Activated CD8-positive, alpha-beta memory T cell treated with anti-CD3 and anti-CD28 coated beads, Interleukin-2, amount 10 ng/mL, durations not matched to agents 7 days and 5 days (primary cell): ENCODE measurements at places on chromosomes 12 and 14. TPM values are rescaled to one million over a fixed set of nuclear protein-coding genes. Genes with fewer than 3 reads are reported as not detected.

The ADAMTS20 gene
- not detected for total RNA-seq

The NAV3 gene
- total RNA-seq = not detected

GRCh38 chr12:89344043-89344861 is 8.0 kb downstream of the DUSP6 start:
- no peaks in the 10 kb centered on the region for H3K27me3 ChIP-seq
- peaks cover 48% of the 10 kb centered on the region for H3K36me3 ChIP-seq
- no peak overlapping the region for H3K4me3 ChIP-seq
- no peak overlapping the region for H3K27ac ChIP-seq
- H3K4me1 ChIP-seq = peaks cover 66% of the 10 kb centered on the region
- no peak for DNase-seq

DNA sequence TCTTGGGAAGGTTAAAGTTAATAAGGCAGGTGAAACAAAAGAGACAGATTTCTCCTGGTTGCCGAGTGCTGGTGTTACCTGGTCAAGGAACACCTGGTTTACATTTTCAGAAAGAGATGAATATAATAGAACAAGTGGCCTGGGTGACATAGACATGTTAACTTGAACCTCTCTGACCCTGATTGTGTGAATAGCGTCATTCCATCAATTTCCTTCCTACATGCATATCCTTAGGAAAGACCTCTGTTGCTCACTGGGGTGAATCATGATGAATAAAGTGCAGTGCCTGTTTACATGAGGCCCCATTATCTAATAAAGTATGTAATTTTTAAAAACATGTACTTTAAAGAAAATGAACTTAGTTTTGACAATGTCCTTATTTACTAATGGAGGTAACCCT is 1822.9 kb upstream of the FLRT2 start:
- DNase-seq = no peak
- H3K36me3 ChIP-seq = no peaks in the 10 kb centered on the region
- H3K27me3 ChIP-seq = no peaks in the 10 kb centered on the region
- no peak overlapping the region for H3K4me3 ChIP-seq

GRCh38 chr12:110537605-110538409 is 35.7 kb downstream of the RAD9B start:
- no peaks in the 10 kb centered on the region for H3K27me3 ChIP-seq
- no peak for DNase-seq
- no peak overlapping the region for H3K27ac ChIP-seq
- peaks cover 43% of the 10 kb centered on the region for H3K36me3 ChIP-seq
- no peak overlapping the region for H3K4me3 ChIP-seq

DNA sequence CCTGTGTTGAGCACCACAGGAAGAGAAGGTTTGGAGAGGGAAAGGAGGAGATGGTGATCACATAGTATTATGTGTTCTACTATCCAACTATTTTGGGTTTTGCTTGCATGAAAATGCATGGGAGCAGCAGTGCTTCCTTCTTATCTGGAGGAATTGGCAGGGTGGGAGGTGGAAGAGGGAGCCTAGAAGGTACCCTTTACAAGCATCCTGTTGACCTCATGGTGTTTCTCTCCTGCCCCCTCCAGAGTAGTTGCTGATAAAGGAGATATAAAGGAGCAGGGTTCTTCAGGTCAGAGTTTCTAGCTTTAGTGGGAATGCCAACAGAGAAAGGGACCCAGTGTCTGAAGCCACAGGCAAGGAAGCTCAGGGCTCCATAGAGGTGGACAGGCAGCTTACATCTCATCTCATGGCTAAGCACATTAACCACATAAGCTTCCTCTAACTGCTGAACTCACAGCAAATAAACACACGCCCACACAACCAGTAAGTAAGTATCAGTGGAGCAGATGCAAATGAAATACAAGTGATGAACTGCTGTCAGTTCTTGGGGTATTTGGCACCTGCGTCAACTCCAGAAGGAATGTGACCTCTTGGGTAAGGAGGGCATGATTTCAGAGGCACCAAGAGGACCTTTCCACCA is 174.2 kb upstream of the SLC38A2 start:
- peak overlapping the region; percentile 87 for H3K27ac ChIP-seq
- peaks cover 56% of the 10 kb centered on the region for H3K4me1 ChIP-seq
- peak overlapping the region; percentile 6 for H3K4me3 ChIP-seq
- H3K36me3 ChIP-seq = peaks cover 42% of the 10 kb centered on the region
- no peaks in the 10 kb centered on the region for H3K27me3 ChIP-seq

DNA sequence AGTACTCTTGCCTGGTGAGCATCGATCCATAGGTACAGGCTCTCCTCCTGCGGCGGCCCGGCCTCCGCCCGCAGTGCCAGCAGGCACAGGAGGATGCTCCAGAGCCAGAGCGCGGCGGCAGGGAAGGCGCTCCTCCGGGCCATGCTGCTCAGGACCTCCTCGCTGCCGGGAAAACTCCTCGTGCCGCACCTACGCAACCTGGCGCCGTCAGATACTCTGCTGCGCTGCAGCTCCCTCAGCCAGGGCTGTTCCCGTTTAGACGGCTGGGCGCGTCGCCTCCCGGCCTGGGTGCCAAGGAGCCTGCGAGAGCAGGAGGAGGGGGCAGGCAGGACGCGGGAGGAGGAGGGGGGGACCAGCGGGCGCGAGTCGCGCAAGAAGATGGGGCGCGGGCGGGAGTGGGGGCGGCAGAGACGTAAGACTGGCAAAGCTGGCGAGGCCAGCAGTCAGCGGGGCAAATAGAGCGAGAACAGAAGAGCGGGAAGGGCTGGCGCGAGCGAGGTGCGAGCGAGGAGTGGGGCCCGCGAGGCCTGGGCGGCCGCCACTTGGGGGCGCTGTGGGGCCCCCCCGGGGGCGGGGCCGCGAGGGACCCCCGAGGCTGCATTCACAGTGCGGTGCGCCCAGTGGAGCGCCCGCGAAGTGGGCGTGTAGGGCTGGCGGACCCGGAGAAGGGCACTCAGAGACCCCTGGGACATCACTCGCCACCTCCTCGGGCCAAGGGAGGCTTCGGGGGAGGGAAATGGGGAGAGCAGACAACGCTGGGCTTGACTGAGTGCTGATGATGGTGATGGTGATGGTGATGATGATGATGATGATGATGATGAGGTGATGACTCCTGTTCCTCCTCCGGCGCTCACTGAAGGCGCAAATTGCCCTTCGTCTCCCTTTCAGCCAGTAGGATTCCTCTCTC is at the start of gene WIF1:
TSS of gene WIF1 (minus strand) at position 257 of the 907 bp plus-strand sequence. CDS start at position 143, 114 bp downstream.
- peak within 1 kb of the TSS; percentile 19 for H3K4me3 ChIP-seq
- H3K27me3 ChIP-seq = peaks cover 42% of the 10 kb centered on the region
- H3K36me3 ChIP-seq = no peaks in the 10 kb centered on the region
- peaks cover 12% of the 10 kb centered on the region for H3K4me1 ChIP-seq

DNA sequence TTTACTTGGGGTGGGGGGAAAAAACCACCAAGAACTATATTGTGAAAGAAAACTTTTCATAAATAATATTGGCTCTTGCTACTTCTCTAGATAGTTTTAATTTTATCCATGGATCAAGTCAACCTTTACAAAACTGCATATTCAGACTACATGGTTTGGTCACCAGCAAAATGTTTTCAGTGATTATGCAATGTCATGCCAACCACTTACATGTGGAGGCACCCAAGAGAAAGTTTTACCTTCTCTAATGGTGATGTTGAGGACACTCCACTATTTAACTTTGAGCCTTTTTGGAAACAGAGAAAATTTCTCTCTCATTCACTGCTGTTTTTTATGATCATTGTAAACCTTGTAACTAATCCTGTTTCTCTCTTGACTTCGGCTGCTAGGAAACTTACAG is 21.6 kb downstream of the PLCZ1 start:
- H3K27me3 ChIP-seq = no peaks in the 10 kb centered on the region
- H3K4me3 ChIP-seq = no peak overlapping the region
- no peaks in the 10 kb centered on the region for H3K4me1 ChIP-seq
- H3K27ac ChIP-seq = no peak overlapping the region

DNA sequence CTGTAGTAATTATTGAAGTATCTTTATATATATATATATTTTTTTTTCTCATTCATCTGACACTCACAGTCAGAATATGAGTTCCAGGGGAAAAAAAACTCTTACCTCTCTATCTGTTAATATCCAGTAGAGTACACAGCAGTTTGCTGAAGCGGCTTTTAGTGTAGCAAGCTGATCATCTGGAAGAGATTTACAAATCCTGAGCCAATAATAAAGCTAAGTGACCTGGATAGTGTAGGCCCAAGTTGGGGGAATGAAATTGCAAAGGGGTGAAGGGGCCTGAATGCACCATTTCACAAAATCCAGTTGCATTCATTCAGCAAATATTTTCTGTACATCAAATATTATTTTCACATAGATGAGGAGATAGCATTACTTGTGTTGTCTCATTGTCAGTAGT is 234.6 kb upstream of the FLRT2 start:
- H3K27me3 ChIP-seq = no peaks in the 10 kb centered on the region
- no peak overlapping the region for H3K4me3 ChIP-seq
- no peaks in the 10 kb centered on the region for H3K4me1 ChIP-seq
- no peaks in the 10 kb centered on the region for H3K36me3 ChIP-seq

DNA sequence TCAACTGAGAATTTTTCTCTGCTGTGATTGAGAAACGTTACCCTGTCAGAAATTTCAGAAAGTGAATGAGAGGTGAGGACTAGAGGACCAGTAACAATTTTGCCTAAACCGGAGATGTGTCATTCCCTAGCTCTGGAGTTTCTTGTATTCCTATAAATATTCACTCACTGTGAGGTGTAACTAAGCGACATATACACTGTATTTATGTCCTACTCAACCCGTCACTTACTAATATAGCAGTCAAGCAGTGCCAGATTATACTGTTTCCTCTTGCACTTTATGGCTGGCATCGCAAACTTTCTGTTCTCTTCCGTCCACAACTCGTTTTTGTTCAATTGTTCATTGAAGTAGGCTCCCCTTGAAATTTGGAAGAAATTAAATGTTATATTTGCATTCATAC is 192.9 kb downstream of the NOVA1 start:
- no peaks in the 10 kb centered on the region for H3K4me1 ChIP-seq
- no peak overlapping the region for H3K4me3 ChIP-seq
- no peaks in the 10 kb centered on the region for H3K27me3 ChIP-seq
- no peaks in the 10 kb centered on the region for H3K36me3 ChIP-seq
- no peak overlapping the region for H3K27ac ChIP-seq
- no peak for DNase-seq

- no peak for DNase-seq
- no peaks in the 10 kb centered on the region for H3K4me1 ChIP-seq
- no peak overlapping the region for H3K27ac ChIP-seq
These were observed 250.5 kb downstream of the DPF3 start for GRCh38 chr14:72643317-72643801.

- H3K4me1 ChIP-seq = no peaks in the 10 kb centered on the region
- no peaks in the 10 kb centered on the region for H3K36me3 ChIP-seq
- DNase-seq = no peak
- H3K27ac ChIP-seq = no peak overlapping the region
These were observed 200.4 kb downstream of the PTPRO start for GRCh38 chr12:15522574-15523187.

GRCh38 chr12:7411343-7411742 is 32.6 kb downstream of the CD163L1 start:
- no peaks in the 10 kb centered on the region for H3K36me3 ChIP-seq
- no peaks in the 10 kb centered on the region for H3K4me1 ChIP-seq
- H3K27ac ChIP-seq = no peak overlapping the region
- H3K27me3 ChIP-seq = peaks cover 28% of the 10 kb centered on the region

DNA sequence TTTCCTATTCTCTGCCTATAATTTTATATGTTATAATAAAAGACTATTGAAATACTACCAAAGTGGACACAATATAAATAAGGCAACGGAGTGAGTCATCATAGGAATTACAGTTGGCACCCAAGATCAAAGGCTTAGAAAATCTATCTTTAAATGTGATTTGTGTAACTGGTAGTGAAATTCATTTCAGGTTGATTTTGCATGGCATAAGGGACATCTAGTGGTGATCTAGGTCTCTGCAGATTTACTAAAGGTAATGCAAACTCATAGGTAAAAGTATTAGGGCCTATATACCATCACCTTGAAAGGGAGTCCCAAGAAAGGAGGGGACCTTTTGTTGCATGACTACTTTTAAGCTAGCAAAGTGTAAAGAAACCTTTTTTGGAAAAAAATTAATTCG is 527.2 kb downstream of the NRXN3 start:
- no peaks in the 10 kb centered on the region for H3K36me3 ChIP-seq
- no peak overlapping the region for H3K27ac ChIP-seq
- no peaks in the 10 kb centered on the region for H3K27me3 ChIP-seq
- H3K4me1 ChIP-seq = no peaks in the 10 kb centered on the region

- no peaks in the 10 kb centered on the region for H3K27me3 ChIP-seq
- H3K4me1 ChIP-seq = no peaks in the 10 kb centered on the region
- no peak overlapping the region for H3K27ac ChIP-seq
- no peak overlapping the region for H3K4me3 ChIP-seq
- no peaks in the 10 kb centered on the region for H3K36me3 ChIP-seq
- DNase-seq = no peak
These were observed 32.9 kb downstream of the RERGL start for GRCh38 chr12:18057051-18057450.

DNA sequence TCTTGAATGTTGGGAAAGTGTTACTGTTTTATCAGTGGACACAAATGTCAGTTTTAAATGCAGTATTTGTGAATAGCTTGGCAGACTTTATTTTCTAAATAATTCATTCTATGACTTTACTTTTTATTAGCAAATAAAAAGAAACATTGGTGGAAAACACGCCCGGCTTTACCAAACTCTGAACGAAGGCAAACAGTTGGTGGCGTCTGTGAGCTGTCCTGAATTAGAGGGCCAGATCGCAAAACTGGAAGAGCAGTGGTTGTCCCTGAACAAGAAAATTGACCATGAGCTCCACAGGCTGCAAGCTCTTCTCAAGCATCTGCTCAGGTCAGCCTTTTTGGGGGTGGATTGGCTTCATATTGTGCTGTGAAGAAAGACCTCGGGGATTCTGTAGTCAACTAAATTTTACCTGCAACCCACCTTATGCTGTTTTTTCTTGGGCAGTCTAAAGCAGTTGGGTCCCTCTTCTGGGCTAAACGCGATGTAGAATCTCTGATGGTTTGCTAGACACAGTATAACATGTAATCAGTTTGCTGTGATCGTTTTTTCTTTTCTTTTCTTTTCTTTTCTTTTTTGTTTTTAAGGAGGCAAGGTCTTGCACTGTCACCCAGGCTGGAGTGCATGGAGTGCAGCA is 156.4 kb downstream of the ESR2 start:
- H3K27me3 ChIP-seq = no peaks in the 10 kb centered on the region

DNA sequence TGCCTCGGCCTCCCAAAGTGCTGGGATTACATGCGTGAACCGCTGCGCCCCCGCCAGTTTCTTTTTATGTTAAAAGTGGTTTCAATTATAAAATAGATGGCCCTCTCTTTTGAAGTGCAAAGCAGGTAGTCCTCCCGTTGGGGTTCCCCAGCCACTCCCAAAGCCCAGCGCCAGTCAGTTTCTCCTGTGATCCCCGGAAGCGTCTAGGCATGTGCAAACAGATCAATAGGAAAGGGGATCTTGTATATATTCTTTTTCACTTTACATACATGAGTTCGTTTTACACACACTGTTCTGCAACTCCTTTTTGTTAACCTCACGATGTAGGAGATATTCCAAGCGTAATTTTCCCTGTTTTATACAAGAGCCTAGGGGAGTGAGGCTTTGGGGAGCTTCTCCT is 16.3 kb upstream of the DLK1 start:
- H3K27me3 ChIP-seq = peaks cover 15% of the 10 kb centered on the region
- H3K36me3 ChIP-seq = no peaks in the 10 kb centered on the region
- no peak overlapping the region for H3K27ac ChIP-seq
- no peaks in the 10 kb centered on the region for H3K4me1 ChIP-seq

DNA sequence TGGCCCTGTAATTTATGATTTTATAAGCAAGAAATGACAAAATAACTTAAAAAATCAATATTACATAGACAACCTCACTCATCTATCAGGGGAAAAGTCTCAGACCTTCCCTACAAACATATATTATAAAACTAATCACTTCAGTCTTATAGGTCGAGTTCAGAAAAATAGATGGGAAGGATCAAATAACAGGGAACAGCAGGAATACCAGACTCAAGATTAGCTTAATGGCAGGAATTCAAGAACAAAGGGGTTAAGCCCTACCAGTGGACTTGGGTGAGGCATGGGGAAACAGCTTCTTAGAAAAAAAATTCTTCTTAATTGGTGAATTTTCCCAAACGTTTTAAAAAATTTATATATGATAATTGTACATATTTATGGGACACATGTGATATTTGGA is 51.6 kb upstream of the CRY1 start:
- H3K27ac ChIP-seq = no peak overlapping the region
- H3K4me1 ChIP-seq = no peaks in the 10 kb centered on the region
- H3K36me3 ChIP-seq = no peaks in the 10 kb centered on the region
- no peak for DNase-seq
